Activated CD8-positive, alpha-beta memory T cell treated with anti-CD3 and anti-CD28 coated beads for 1 hour (primary cell): ENCODE measurements at places on chromosomes 16 and 17.

DNA sequence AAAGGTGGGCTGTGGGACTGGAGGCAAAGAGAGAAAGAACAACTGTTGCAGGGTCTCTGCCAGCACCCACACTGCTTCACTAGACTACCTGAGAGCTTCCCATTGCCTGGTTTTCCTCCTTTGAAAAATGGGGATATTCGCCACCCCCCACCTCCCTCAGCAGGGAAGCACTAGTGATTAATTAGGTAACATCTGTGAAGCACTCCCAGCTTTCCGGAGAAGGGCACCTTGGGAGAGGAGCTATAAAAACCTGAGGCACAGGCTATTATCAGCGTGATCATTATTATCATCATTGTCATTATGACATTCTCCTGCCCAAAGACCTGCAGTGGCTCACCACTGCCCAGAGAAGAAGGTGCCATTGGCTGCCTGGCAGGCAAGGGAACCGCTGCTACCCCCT is 83.5 kb downstream of the XYLT1 start:
- no peak for DNase-seq

GRCh38 chr16:79640513-79641360 is 40.2 kb upstream of the MAF start:
- no peak for DNase-seq

- DNase-seq = no peak
Observed at GRCh38 chr17:33868899-33869298, 386.2 kb upstream of the CCL2 start.

- DNase-seq = no peak
Observed at GRCh38 chr17:19677736-19678379, 29.3 kb downstream of the ALDH3A2 start.

GRCh38 chr17:82195675-82196672 is 16.7 kb downstream of the CCDC57 start:
- no peak for DNase-seq

DNA sequence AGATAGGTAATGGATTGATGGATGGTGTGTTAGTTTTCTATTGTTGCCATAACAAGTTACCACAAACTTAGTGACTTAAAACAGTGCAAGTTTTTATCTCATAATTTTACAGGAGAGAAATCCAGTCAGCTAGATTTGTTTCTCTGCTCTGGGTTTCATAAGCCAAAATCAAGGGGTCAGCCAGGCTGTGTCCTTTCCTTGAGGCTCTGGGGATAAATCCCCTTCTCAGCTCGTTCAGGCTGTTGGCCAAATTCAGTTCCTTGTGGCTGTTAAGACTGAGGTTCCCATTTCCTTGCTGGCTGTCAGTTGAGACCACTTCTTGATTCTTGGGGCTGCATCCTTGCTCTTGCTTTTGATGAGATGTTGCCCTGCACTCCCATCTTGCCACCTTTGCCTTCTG is 204.9 kb upstream of the CDH13 start:
- DNase-seq = no peak

DNA sequence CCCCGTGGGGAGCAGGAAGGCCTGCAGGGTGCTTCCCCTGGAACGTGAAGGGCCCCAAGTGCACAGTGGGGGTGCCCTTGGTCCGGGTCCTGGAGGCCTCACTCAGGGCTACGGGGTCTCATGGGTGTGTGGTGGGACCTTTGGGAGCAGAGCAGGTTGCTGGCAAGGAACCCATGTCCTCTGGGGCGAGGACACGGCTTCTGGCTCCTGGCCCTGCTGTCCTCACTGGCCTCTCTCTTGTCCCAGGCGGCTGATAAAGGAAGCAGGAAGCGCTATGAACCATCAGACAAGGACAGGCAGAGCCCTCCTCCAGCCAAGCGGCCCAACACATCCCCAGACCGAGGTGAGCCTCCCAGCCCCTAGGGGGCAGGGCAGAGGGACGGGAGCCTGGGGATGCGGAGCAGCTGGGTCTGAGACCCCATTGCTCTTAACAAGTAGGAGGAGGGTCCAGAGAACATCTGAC is 9.8 kb upstream of the IL17C start:
- DNase-seq = no peak

DNA sequence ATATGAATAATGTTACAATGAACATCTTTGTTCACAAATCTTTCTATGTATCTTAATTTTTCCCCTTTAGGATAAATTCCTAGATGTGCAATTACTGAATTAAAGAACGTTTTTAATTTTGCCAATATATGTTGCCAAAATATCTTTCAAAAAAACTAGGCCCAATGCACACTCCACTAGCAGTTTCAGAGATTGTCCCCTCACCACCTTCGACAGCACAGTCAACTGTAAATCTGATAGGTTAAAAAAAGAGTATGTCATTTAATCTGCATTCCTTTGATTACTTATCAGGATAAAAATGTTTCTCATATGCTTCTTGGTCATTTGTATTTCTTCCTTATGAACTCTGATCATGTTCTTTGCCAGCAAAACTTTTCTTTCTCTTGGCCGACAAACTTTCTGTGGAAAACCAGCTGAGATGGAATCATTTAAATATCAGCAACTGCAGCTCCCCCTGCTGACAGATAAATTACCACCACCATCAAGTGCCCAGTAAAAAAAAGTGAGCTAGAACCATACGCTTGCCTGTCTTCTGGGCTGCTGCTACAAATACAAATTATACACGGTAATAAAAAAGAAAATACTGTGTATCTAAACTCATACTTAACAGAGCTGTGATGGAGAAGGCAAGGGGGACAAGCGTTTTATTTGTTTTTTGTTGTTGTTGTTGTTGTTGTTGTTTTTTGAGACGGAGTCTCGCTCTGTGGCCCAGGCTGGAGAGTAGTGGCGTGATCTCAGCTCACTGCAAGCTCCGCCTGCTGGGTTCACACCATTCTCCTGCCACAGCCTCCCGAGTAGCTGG is 19.6 kb upstream of the KANSL1 start:
- DNase-seq = peak; percentile 19

- no peak for DNase-seq
Observed at GRCh38 chr17:75950855-75951554, 10.2 kb upstream of the FBF1 start.

GRCh38 chr16:22375117-22375962 is 921 bp upstream of the CDR2 start:
- DNase-seq = no peak

DNA sequence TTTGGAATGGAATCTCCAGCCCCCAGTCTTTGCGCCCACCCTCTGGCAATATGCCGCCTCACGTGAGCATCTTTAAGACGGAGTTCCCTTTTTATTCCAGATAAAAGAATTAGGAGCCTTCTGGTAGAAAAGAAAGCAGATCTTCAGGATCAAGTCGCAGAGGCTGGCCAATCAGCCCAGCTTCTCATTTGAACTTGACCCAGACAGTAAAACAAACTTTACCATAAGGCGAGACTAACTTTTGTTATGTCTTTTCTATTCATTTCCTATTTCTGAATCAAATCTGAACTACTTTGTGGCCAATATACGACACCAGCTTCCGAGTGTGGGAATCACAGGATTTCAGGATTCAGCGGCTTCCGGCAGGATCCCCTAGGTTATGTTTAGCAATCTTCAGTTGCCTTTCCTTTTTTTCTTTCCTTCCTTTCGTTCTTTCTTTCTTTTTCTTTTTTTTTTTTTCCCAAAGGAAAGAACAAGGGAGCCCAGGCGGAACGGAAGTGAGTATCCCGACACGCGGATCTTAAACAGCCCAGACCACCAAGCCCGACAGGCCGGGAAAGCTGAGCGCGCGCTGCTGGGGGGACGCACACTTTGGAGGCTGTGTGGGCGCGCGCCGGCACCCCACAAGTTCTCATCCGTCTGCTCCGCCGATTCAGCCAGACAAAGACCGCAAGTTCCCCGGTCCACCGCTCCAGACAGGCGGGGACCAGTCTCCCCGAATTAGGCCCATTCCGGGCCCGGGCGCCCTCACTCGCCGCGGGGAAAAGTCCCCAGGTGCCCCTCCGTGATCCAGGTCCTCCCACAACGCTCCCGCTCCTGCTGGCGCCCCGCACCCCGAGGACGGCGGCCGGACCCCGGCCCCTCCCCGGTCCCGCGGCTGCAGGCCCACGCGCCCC is 633 bp downstream of the TBC1D16 start:
- peak; percentile 20 for DNase-seq

- no peak for DNase-seq
Observed at GRCh38 chr16:69315486-69316311, 4.5 kb downstream of the VPS4A start.

DNA sequence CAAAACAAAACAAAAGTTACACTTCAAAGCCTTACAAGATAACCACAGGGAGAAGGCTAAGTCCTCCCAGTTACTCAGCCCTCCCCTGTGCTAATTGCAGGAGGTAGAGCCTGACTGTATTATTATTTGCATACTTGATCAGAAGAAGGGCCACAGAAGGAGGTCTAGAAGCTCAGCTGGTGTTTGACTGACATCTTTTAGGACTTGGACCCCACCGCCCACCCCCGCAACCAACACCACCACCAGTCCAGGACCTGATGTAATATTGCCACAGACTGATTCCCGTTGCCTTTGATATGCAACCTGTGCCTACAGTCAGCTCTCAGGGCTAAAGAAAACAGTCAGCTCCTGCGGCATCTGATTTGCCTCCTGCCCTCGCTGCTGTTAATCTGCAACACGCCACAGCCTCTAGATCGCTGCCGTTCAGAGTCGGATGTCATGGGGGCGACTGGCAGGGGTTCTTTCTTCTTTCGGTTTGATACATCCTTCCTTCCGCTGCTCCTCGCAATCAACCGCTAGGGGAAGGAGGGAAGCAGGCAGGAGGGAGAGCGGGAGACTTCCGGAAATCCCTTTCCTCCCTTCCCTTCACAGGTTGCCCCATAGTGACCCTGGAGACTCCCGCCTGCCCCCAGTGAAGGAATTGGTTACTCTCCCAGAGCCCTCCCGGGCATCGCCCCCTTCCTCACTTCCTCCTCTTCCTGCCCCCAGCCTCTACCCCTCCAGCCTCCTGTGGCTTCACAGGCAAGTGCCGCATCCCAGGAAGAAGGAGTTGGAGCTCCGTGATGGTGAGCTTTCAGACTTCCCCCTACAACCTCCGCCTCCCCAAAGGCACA is 90.5 kb upstream of the SOX9 start:
- DNase-seq = no peak

DNA sequence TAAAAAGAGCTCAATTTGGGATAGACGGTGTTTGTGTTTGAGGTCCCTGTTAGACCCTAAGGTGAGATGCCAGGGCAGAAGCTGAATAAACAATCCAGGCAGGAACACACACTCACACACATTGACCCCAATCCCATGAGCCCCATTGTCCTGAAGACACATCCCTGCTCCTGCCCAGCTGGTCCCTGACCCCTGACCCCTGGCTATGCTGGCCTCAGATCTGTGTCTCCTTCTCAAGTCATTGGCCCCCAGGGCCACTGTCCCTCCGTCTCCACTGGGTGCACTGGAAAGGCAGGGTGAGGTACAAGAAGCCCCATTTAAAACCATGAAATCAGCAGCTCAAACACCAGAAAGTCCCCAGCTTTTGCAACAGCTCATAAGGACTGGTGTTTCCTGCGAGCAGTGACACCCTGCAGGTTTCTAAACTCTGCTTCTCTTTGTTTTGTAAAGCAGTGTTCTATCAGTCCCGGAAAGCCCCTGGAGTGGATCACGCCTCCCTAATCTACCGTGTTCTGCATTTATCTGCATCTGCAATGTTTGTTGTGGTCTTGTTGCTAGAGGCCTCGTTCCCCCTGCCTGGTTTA is 18.0 kb upstream of the ASGR2 start:
- DNase-seq = peak; percentile 19

GRCh38 chr17:31842195-31843069 is 16.6 kb downstream of the COPRS start:
- no peak for DNase-seq

DNA sequence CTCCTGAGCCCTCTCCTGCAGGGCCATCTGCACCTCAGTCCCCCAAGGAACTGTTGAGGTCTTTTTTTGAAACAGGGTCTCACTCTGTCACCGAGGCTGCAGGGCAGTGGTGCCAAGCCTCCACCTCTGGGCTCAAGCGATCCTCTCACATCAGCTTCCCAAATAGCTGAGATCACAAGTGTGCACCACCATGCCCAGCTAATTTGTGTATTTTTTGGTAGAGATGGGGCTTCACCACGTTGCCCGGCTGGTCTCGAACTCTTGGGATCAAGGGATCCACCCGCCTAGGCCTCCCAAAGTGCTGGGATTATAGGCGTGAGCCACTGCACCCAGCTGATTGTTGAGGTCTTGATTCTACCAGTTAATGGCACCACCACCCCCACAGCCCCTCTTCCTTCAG is 27.9 kb upstream of the ENDOV start:
- no peak for DNase-seq

GRCh38 chr16:54579106-54579728 is 292.6 kb upstream of the IRX3 start:
- DNase-seq = no peak

DNA sequence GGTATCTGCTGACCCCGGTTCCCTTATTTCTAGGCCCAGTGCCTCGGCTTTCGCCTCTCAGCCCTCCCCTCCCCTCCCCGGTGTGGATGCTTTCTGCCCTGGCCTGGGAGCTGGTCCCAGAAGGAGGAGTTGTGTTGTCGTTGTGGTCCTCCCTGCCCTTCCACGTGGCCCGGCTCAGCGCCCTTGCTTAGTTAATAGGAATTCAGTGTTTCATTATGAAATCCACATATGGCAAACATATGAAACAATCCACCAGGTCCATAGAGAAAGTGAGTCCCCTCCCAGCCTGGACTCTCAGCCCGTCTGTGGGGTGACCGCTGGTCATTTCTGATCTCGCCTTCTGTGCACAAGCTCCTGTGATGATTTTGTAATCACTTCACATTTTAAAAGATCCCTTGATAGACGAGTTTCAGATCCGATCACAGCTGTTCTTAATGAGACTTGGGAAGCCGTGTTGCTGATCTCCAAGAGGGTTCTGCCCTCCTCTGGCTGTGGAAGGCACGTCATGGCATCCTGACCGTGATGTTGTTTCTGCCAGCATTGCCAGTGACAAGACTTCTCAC is 112.1 kb downstream of the BANP start:
- DNase-seq = no peak

DNA sequence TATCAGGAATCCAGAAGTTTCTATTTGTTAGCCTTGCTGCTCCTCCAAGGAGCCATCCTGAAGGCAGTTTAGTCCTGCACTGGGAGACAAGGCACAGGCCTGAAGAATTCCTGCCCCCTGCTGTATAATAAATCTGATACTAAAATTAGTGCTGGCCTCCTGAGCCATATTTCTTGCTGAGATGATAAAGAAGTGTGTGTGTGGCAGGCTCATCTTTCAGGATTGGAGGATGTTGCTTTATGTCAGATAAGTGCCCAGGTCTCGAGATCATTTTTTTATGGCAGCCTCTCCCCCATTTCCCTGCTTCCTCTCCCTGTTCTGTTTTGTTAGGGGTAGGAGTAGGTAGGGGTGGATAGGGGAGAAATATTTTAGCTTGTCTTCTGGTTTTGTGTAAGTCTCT is 26.0 kb downstream of the MSI2 start:
- DNase-seq = no peak
